ENCODE measurements at places on chromosomes 6 and 20.

DNA sequence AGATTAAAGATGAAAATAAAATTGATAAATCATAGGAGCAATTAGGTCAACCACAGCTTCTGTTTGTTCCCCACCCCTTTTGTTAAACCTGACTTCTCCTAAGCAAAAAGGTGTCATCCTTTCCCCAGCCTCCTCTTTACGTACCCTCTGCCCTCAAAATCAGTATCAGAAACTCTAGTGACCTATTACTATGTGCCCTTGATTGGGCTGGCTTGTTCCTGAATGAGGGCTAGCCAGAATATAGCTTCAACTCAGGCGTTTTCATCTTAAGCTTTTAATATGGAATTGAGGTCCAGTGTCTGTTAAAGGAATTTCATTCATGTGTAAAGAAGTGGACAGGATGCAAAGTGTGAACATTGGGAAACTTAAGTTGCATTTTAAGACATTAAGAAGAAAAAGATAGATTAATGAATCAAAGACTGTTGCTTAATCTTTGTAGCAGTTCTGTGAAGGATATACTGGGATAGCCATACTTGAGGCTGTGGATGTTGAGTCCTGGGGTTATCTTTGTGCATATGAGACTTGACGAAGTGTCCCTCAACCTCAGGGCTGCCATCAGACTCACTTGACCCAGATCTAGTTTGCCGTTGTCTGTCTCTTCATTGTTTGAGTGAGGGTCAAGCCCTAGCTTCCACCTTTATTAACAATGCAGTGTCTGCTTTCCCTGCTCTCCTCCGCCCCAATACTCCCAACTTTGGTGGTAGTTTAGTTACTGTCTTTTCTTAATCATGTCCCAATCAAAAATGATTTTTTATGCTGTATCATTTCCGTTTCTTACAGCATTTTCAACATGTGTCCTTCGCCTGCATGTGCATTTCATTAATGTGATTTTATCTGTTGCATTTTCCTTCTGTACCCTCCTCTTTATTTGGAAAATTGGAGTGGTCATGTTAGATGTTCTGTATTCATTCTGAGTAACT is 1.9 kb downstream of the TBPL1 start:
- no peak for DNase-seq

GRCh38 chr6:21201637-21202350 is 391.8 kb upstream of the SOX4 start:
- no peak for DNase-seq

- DNase-seq = no peak
Measured at GRCh38 chr20:64247970-64248841, 7.3 kb upstream of the PCMTD2 start.

- no peak for DNase-seq
Measured at GRCh38 chr6:161003336-161003735, 11.8 kb downstream of the MAP3K4 start.

- no peak for DNase-seq
Measured at GRCh38 chr6:57104336-57104735, 14.3 kb downstream of the ZNF451 start.

DNA sequence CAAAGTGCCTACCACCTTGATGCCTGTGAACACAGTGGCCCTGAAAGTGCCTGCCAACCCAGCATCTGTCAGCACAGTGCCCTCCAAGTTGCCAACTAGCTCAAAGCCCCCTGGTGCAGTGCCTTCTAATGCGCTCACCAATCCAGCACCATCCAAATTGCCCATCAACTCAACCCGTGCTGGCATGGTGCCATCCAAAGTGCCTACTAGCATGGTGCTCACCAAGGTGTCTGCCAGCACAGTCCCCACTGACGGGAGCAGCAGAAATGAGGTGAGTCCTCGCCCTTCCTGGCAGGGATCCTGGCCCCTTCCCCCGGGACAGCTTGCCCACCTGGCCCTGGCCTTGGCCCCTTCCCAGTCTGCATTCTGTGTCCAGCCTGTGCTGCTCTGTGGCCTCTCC is 17.9 kb downstream of the MAVS start:
- no peak for DNase-seq

- DNase-seq = no peak
Measured at GRCh38 chr6:95185874-95186273, 391.5 kb upstream of the MANEA start.
